Glutamatergic neuron (in vitro differentiated cells): ENCODE measurements at places on chromosomes 7 and 10. TPM values are rescaled to one million over a fixed set of nuclear protein-coding genes. Genes with fewer than 3 reads are reported as not detected.

The OR2A5 gene
- total RNA-seq = not detected

The SFTPA1 gene
- total RNA-seq = not detected

The GNGT1 gene
- not detected for total RNA-seq

The PRR15 gene
- not detected for total RNA-seq

The TET1 gene
- total RNA-seq = 31.6 TPM

The PITRM1 gene
- 65.8 TPM for total RNA-seq

The C10orf62 gene
- not detected for total RNA-seq
